ENCODE measurements at places on chromosomes 6 and 20.

- DNase-seq = no peak
Observed at GRCh38 chr6:159985296-159985945, 16.5 kb downstream of the IGF2R start.

GRCh38 chr20:37661519-37661918, 32.3 kb upstream of the CTNNBL1 start:
- peak; percentile 80 for DNase-seq

DNA sequence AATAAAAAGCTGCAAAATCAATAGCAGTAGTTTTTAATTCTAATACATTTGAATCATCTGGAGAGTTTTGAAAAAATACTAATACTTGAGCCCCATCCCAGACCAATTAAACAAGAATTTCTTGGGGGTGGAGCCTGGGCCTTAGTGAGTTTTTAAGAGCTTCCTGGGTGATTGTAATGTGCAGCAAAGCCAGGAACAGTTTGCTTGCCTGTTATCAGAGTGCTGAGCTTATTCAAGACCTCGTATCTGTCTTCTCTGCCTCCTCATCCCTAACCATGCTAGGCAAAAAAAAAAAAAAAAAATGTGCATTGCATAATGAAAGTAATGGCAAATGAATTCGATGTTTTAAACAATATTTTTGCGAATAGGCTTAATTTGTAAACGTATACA, 36.4 kb upstream of the MYB start:
- no peak for DNase-seq

DNA sequence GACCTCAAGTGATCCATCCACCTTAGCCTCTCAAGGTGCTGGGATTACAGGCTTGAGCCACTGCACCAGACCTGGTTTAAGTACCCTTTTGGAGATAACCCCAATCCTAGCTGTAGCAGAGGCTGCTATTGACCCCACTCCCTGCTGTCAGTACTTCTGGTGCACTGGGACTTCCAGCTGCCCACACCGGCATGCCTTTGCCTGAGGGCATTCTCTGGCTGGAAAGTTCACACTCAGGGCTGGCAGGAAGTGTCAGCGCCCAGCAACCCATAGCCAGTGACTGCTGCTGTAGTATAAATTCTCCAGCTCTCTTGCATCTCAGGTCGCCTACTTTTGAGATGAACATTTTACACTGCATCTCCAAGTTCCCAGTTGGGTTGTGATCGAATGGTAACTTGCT, 75.3 kb downstream of the UTRN start:
- DNase-seq = no peak

DNA sequence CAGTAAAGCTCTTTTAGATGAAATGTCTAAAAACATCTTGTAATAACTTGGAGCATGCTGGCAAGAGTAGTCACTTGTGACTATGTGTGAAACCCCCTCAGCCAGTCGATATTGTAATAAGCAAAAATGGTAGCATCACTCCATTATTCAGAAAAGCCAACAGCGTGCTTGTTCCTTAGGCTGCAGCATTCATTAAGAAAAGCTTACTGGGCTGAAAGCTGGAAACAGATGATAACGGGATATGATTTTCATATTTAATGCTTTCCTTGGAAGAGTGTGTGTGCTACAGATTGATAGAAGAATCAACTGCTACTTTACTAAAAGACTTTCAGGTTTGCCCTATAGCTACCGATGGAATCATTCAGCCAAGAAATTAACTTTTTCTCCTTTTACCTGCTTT, 20.3 kb downstream of the KIZ start:
- no peak for DNase-seq

Data from NCI-H2171 treated with DMSO at 0.1 percent for 48 hours (cell line).